Stimulated activated CD8-positive, alpha-beta memory T cell treated with anti-CD3 and anti-CD28 coated beads, Interleukin-4, amount 100 ng/mL, for 1 hour (primary cell): ENCODE measurements at places on chromosomes 4 and X.

DNA sequence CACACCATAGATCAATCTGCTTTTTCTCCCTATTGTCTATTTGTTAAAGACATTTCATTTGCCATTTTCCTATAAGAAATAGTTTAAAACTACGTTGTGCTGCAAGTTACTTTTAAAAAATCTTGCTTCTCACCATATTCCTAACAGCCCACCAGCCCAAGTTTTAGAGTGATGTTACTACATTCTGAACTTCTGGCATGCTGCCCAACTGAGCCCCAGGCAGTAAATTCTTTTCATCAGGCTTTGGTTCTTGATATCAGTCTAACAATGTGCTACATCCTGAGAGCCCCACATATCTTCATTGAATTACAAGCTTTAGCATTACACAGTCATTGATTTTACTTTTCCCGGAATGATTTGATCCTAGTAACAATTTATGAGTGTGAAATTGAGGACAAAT is 283.8 kb upstream of the IL1RAPL1 start:
- DNase-seq: no peak

GRCh38 chr4:59223292-59223941 is 1976.7 kb upstream of the ADGRL3 start:
- DNase-seq: no peak

GRCh38 chr4:110609044-110609750 is 13.7 kb downstream of the PITX2 start:
- no peak for DNase-seq

GRCh38 chr4:57291911-57292310 is 181.7 kb upstream of the IGFBP7 start:
- no peak for DNase-seq
